ENCODE measurements at places on chromosomes 3 and 15. TPM values are rescaled to one million over a fixed set of nuclear protein-coding genes. Genes with fewer than 3 reads are reported as not detected.

The NMD3 gene
- total RNA-seq, result 43.8 TPM

The ISL2 gene
- total RNA-seq, result not detected

The TOPBP1 gene
- 82.0 TPM for total RNA-seq

The FILIP1L gene
- total RNA-seq, result 2.4 TPM

The BUB1B gene
- 59.3 TPM for total RNA-seq

The ZWILCH gene
- 28.7 TPM for total RNA-seq

The KBTBD13 gene
- total RNA-seq, result not detected

The SNTN gene
- not detected for total RNA-seq

The IQCF5 gene
- total RNA-seq, result not detected

The INKA1 gene
- 1.3 TPM for total RNA-seq

The CNOT10 gene
- 56.0 TPM for total RNA-seq

The SLC28A1 gene
- not detected for total RNA-seq
